ENCODE measurements at places on chromosomes 16 and 17.

DNA sequence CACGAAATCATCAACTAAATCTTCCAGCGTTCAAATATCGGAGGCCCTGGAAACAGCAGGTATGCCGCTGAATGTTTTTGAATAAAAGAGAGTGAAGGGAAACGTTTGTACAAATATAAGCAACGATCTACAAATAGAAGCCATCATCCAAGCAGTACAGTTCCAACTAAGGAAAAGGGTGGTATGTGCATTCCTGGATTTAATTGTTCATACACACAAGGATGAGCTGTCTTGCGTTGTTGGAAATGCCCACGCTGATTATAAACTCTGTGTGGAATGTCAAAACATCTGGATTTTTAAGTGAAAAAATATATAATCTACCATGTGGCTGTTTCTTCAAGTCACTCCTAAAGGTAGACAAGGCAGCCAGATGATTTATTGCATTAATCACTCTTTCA lies 191.8 kb upstream of the HSBP1 start:
- DNase-seq: no peak

- DNase-seq: no peak
These were observed 13.0 kb downstream of the PITPNC1 start for GRCh38 chr17:67390006-67390645.

DNA sequence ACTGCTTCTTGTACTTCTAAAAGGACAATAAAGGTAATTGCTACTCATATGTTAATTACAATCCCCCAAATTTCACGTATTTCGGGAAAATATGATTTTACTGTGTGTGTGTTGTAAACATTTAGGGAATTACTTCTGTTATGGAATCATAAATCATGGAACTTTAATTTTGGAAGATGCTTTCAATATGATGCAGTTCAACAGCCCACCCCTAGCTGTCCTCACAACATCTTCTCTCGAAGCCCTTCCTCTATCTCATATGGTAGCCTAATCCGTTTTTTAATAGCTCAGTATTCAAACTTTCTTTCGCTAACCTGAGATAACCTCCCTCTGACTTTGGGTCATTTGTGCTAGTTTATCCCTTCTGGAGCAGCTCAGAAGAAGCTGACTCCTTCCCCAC lies 78.4 kb downstream of the ANKFN1 start:
- DNase-seq: no peak

DNA sequence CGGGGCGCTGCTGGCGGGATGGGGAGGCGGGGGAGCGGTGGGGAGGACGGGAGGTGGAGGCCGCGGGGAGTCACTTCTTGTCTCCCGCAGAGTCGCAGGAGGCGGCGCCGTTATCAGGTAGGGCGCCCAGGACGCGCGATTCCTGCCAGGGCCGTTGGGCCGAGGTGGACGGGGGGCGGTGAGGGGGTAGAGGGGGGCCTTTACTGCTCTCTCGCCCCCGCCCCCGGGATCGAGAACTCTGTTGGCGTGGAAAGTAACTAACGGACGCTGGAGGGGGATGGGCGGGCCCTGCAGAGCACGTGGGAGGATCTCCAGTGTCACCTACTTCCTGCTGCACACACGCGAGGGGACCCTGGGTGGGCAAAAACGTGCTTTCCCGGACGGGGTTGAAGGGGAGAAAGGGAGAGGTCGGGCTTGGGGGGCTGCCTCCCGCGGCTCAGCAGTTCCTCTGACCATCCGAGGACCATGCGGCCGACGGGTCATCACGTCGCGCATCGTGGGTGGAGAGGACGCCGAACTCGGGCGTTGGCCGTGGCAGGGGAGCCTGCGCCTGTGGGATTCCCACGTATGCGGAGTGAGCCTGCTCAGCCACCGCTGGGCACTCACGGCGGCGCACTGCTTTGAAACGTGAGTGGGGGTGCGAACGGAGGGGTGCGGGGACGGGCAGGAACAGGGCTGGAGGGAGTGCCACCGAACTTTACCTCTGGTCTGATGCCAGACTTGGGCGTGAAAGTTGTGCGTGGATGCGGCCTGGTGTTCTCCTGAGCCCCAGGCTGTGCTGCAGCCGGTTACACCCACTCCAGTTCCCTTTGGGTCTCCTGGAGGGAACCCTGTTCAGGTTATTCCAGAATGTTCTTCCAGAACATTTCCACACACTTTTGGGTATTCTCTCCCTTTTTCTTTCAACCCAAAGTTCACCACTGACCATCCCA lies 569 bp downstream of the PRSS21 start:
- no peak for DNase-seq

DNA sequence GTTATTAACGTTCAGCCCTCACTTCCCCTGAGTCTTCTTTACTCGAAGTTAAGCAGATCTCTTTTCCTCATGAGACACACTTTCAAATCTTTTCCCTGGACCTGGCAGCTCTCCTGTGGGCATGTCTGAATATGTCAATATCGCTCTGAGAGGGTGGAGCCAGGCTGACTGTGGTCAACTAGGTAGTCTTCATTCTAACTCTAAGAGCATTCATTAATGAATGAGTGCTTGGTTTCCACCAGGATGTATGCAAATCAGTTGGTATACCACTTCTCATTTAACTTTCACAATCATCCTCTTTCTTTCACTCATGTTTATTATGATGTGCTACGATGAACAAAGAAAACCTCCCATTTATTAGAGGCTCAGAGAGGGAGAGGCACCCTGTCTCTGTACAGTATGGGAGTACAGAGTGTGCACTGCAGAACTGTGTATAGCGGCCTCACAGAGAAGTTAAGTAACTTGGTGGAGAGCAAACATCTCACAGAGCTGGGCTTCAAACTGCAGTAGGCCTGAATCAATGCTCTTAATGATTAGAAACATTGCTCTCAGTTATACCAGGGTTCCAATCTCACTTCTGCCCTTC lies 39.9 kb downstream of the OTOA start:
- peak; percentile 35 for DNase-seq

DNA sequence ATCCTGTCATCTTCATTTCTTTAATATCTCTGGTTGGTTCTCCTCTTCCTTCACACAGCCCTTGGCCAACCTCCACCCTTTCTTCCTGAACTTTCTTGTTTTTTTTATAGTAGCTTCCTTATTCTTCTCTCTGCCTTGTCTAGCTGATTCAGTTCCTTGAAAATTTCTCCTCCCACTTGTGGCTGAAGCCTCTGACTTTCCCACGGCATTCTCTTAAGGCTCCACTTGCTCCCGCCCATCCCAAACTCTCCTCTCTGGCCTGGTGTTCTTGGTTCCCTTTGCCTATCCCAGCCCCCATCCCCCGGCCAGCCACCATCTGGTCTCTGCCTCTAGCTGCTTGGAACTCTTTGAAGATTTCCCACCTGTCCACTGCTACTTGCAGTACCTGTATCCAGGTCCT lies 29.1 kb downstream of the NLRP1 start:
- no peak for DNase-seq

GRCh38 chr17:17018021-17018441 lies 24.2 kb upstream of the MPRIP start:
- peak; percentile 27 for DNase-seq

- DNase-seq: no peak
These were observed 109.9 kb downstream of the METRNL start for GRCh38 chr17:83189044-83190003.

- DNase-seq: no peak
These were observed 146.3 kb upstream of the IRX3 start for GRCh38 chr16:54432897-54433229.

DNA sequence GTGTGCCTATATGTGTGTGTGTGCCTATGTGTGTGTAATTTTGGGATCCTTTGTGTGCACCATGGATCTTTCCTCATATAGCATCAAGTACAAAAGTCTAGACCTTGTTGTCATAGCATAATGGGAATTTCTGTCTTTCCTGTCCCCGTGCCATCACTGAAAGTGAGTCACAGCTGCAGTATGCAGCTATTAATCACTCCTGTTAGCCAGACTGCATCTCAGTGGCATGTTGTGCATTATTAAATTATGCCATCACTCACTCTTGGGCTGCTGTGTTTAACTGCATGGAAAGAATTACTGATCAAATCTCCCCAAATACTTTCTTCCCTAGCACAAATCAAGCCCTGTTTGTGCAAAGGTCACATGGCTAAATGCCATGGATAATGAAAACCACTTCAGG lies 92.4 kb downstream of the CBLN1 start:
- DNase-seq: no peak

DNA sequence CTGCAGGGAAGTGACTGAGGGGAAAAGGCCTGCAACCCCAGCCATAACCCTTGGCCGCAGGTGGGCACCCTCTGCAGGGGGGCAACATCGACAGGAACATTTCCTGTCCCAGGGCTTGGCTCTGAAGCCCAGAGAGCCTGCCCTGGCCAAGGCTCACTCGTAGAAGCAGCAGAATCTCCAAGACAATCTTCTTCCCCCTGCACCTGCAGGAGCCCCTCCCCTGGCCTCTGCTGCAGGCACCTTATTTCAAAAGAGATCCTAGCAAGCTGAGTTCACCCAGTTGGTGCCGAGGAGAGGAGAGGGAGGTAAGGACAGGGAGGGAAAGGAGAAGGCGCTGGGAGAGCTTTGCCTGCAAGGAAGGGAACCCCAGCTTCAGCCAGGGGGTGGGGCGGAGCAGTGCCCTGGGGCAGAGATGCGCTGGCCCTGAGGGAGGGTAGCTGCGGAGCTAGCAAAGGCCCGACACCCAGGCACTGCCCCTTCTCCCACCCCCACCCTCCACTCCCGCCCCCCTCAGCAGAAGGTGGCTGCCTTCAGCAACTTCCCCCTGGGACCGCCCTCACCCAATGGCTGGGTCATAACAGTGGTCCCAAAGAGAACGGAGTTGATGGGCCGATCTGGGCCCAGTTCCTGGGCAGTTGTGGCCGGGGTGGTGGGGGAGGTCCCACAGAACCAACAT lies 104.3 kb upstream of the TNRC6C start:
- no peak for DNase-seq

- DNase-seq: peak; percentile 28
These were observed 112.1 kb downstream of the UTP18 start for GRCh38 chr17:51372345-51373004.

DNA sequence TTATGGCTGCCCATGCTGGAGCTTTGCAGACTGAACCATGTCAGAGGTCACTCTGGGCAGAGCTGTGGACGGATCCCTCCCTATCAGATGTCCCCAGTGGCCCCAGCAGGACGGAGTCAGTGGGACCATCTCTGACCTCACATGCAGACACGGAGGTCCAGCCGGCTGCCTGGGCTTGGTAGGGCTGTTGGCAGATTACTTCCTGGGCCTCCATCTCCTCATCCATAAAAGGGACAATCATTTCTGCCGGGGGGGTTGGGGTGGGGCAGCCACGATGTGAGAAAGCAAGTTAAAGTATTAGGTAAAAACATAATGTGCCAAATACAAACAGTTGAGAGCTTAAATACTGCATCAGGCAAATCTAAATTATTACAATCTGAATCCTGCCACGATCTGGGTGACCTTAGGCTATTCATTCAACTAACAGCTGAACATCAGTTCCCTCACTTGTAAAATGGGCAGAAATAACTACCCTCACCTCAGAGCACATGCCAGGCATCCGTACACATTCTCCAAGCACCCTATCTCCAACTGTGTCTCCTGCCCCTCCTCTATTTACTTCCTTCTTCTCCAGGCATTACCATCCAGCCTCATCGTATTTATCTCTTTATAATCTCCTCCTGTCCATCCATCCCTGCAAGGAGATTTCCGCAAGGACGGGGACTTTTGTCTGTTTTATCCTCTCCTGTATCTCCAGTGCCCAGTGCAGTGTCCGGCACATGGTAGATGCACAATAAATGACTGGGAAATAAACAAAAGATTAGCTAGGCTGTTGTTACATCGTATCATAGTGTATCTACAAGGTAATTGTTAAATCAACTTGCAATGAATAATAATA lies 192.3 kb upstream of the FOXF1 start:
- DNase-seq: no peak

- DNase-seq: no peak
These were observed 71.4 kb downstream of the ZFHX3 start for GRCh38 chr16:72976438-72977064.

DNA sequence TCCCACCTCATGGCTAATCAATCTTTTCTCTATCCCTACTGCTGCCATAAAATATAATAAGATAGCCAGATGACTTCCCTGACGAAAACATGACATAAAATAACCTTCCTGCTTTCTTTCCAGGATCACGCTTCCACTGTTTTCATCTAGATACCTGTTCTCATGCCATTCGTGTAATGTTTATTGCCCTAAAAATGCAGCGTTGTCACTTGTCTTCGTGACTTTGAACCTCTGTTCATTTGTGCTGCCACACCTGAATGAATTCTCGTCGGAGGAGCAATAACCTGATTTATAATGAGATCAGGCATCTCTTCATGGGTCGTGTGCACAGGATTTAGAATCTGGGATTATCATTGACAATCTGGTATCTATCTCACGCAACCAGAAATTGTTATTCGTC lies 1401.9 kb downstream of the CDH11 start:
- DNase-seq: no peak

DNA sequence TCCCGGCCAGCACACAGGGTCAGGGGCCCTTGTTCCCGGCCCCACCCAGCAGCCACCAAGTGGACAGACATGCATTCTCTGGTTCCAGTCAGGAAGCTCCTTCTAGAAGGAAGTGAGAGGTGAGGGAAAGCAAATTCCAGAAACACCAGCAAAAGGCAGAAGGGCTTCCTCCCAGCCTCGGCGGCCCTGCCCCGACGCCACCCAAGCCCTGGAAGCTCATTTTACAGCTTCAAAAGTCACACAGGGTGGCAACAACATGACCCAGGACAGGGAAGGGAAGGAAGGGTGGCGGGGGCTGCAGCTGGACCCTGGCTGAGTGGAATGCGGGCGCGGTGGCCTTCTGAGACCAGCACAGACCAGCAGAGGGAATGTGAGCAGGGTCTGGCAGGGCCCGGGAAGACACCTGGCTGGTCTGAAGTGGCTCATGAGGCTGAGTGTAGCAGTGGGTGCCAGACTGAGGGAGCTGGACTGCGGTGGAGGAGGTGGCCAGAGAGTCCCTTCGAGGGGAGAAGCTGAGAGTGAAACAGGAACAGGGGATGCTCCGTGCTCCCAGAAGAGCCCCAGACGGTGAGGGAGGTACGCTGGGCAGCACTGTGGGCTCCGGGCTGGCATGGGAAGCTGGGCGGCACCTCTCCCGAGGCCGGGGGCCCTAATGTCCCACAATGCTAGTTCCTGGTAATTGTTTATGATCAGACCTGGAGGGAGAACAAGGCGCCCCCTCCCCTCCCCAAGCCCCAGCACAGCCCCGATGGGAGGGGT lies 1.9 kb upstream of the UNC13D start:
- no peak for DNase-seq

DNA sequence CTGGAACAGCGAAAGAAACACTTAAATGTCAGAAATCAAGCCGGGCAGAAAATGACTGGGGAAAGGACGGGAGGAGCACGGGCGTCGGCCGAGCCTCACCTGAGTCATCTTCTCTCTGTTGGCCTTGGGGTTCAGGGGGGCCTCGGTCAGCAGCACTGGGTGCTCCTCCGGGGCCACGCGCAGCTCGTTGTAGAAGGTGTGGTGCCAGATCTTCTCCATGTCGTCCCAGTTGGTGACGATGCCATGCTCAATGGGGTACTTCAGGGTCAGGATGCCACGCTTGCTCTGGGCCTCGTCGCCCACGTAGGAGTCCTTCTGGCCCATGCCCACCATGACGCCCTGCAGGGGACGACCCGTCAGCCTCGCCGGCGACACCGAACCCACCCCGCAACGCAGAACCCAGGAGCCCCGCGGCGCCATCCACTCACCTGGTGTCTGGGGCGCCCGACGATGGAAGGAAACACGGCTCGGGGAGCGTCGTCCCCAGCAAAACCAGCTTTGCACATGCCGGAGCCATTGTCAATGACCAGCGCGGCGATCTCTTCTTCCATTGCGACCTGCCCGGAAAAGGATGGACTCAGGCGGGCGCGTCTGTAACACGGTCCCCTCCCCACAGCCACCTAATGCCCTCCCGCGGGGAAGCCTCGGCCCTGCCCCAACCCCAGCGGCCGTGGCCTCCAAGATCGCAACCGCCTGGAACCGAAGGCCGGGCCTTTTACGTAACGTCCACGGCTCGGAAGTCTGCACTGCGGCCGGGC lies 616 bp downstream of the ACTG1 start:
- DNase-seq: no peak

GRCh38 chr17:6305613-6306360 lies 129.1 kb downstream of the AIPL1 start:
- no peak for DNase-seq

All from GM10248 (cell line).